ENCODE measurements at places on chromosomes 2 and 18.

DNA sequence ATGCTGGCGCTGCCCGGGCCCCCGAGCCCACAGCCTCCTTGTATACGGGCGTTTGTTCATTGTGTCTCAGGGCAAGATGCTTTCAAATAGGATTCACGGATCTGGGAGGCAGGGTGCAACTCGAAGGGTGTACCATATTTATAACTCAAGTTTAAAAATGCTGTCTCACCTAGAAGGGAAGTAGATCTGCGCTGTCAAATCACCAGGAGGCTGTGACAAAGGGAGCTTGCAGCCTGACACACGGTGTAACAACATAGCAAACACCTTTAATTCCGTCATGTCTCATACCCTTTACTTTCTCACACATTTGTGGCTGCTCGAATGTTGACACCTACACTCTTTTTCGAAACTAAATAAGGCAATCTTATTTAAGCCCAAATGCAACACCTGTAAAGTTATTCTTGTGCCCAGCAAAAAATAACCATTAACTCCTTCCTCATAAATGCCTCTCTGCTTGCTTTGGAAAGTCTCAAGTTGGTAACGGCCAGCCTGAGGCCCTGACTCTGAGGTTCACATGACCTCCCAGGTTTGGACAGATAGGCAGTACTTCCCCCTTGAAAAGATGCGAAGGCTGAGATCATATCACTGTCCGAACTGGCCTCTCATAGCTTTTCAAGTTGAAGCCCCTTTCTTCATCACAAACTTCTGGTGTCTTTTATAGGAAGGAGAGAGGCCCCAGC lies 11.6 kb downstream of the ZEB2 start:
- DNase-seq, result no peak

GRCh38 chr2:71346065-71346464 lies 14.5 kb downstream of the ZNF638 start:
- no peak for DNase-seq

- DNase-seq, result no peak
Measured at GRCh38 chr2:241218131-241219029, 29.9 kb downstream of the ANO7 start.

DNA sequence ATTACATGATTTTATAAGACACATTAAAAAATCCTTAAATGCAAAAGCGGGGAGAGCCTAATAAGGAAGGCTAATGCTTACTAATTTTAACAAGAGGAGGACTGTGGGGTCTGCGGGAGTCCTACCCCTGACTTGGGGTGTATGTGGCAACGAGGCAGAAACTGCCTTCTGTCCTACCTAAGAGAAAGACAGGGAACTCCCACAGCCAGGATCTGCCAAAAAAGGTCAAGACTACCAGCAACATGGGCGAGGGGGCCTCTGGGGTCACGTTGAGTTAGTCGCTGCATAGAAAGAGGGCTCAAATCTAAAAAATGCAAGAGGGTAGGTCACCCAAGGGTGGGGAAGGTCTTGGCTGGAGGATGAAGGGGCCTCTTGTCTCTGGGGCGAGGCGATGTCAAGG lies 529 bp upstream of the AMER3 start:
- DNase-seq, result no peak

DNA sequence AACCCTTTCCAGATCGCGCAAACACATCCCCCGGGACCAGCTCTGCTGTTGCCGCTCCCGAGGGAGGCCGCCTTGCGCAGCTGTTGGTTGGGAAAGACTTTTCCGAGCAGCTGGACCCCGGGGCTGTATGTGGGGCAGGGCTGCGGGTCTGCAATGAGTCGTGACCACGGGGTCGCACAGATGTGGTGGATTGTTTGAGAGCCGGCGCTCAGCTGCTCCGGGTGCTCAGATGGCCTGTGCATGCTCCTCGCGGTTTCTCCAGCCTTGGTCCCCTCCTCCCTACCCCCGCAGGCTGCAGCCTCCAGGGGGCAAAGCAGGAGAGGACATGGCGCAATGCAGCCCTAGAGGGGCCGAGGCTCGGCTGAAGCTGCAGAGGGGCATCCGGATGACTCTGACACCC lies 105.2 kb upstream of the OTOS start:
- no peak for DNase-seq

- no peak for DNase-seq
Measured at GRCh38 chr2:42954227-42954962, 162.0 kb upstream of the HAAO start.

GRCh38 chr18:58618822-58619595 lies 9.9 kb downstream of the ALPK2 start:
- DNase-seq, result no peak

- no peak for DNase-seq
Measured at GRCh38 chr2:180905002-180905401, 75.4 kb upstream of the UBE2E3 start.

- no peak for DNase-seq
Measured at GRCh38 chr2:146814971-146815370, 1029.9 kb upstream of the ACVR2A start.

GRCh38 chr2:173119944-173120343 lies 44.3 kb downstream of the MAP3K20 start:
- no peak for DNase-seq

GRCh38 chr2:127632592-127633489 lies 13.1 kb upstream of the GPR17 start:
- DNase-seq, result no peak

GRCh38 chr2:224085811-224086210 lies 46.7 kb upstream of the SERPINE2 start:
- DNase-seq, result no peak

GRCh38 chr2:121966663-121967062 lies 211.2 kb downstream of the TSN start:
- DNase-seq, result no peak

- no peak for DNase-seq
Measured at GRCh38 chr2:96616128-96616527, 22.0 kb downstream of the KANSL3 start.

DNA sequence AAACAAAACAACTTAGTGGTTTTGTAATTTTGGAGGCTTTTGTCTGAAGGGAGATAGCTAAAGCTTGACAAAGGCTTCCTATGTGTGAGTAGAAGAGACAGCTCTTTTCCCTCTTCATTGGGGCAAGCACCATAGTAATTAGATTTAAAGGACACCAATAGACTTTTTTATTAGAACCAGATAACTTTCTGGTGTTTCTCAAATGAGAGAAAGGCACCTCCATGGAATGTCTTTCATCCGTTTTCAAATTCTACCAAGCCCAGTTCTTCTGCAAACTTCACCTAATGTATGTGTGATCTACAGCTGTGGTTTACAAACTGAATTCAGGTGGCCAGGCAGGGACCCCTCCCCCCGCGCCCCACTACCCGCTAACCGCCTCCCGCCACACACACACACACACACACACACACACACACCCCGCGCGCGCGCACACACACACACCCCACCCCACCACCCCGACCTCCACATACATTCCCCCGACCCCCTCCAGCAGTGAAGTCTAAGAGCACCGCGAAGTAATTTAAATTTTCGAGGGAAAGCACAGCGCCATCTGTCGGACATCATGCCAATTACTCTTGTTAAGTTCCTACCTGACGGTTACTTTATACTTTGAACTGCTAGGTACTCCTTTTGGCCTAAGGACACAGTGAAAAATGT lies 31.6 kb upstream of the PPP1R1C start:
- DNase-seq, result peak; percentile 32

GRCh38 chr2:207311316-207312005 lies 145.7 kb upstream of the KLF7 start:
- DNase-seq, result peak; percentile 95

- no peak for DNase-seq
Measured at GRCh38 chr2:139216435-139216834, 436.2 kb upstream of the NXPH2 start.

DNA sequence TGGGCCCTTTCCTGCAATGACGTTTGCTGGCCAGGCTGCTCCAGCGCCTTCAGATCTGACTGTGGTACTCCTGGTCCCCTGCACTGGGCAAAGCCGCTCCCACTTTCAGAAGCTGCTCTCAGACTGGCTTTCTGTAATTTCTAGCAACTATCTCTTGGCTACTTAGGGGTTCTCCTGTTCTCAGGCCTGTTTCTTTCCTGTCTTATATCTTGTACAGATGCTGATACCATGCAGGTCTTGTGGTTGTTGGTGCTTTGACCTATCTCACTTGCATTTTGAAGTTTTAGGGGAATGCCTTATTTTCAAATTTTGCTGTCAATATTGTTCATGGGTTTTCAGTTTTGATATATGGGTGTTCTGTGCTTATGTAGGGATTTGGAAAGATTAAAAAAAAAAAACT lies 145.8 kb downstream of the CLIP4 start:
- no peak for DNase-seq

- DNase-seq, result no peak
Measured at GRCh38 chr2:212387146-212387545, 151.5 kb downstream of the ERBB4 start.

Measured in stromal cell of bone marrow (primary cell).